ENCODE measurements at places on chromosomes 3 and 15. TPM values are rescaled to one million over a fixed set of nuclear protein-coding genes. Genes with fewer than 3 reads are reported as not detected.

Gene RYK
- total RNA-seq, result 47.3 TPM

DNA sequence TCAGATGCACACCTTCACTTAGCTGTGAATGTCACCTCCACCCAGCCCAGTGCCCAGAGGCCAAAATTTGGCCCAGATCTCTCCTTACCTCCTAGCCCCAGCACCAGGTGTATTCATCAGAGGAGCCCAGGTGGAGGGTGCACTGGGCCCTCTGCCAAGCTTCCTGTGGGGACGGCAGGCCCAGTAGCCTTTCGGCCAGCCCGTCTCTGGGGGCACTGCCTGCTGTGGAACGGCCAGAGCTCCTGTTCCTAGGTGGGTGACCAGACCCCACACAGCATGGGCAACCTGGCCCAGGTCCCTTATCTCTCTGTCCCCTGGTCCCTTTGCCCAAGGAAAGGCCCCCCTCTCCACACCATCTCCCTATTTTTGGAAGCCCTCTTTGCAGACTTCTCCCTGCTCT is 67.8 kb downstream of the AAGAB start:
- DNase-seq, result no peak

Gene STARD9
- 5.4 TPM for total RNA-seq

- no peak for DNase-seq
These were observed 162.7 kb downstream of the KLHL25 start for GRCh38 chr15:85632014-85632413.

- DNase-seq, result no peak
These were observed 57.7 kb downstream of the CNTN4 start for GRCh38 chr3:2156244-2156847.

Gene ZIC4
- total RNA-seq, result 1.0 TPM

Gene APBA2
- total RNA-seq, result not detected

GRCh38 chr3:57105585-57105984 is 45.1 kb downstream of the SPATA12 start:
- DNase-seq, result no peak

Gene SACM1L
- total RNA-seq, result 30.3 TPM

- DNase-seq, result peak; percentile 26
These were observed 27.9 kb downstream of the GTPBP8 start for GRCh38 chr3:113018536-113019181.

Gene ZNF660
- total RNA-seq, result 1.8 TPM

Gene MRPL46
- total RNA-seq, result 25.7 TPM

DNA sequence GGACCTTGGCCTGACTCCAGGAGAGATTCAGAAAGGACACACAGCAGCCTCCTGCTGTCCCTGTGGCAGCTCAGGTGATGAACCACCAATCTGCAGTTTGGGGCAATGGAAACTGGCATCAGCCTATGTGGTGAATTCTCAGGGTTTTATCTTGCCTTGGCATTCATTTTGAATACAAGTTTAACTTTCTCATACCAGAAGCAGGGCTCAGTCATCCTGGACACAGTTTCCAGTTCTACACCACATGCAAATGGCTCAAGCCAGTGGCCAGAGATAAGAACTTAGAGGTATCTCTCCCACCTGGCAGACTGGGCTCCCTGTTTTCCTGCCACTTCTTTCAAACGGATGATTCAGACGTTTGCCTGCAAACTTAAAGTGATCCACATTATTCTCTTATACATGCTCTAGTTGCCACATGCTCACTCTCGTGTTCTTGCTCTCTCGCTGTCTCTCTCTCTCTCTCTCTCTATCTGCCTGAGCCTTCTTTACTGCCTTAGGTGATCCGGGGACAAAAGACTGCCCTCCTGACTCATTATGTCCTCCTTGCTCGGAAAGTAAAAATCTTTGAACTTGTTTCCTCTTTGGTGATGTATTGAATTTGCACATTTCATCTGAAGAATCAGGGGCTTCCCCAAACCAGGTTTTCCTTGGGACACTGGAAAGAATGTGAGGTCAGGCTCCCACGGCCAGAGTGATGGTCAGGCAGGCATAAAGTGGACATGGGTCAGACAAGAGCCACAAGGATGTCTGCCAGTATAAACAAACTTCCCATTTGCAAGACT is 99.6 kb upstream of the STT3B start:
- peak; percentile 81 for DNase-seq

Gene HTR3E
- 7.1 TPM for total RNA-seq

DNA sequence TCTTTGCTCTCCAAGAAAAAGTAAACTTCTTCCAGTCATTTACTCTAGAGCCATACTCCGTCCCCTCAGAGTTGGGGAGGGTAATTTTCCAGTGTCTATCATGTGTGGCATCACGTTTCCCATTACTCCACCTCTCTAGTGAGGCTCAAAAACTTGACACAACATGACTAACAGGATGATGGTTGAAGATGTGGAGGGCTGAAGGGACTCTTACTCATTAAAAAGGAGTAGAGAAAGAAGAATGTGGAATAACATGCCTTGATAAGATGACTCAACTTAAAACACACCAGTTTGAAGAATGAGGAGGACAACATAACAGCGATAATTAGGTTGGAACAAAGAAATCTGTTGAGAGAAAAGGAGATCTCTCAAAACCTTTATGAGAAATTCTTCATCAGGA is 894.3 kb downstream of the OTOL1 start:
- DNase-seq, result peak; percentile 41

- DNase-seq, result no peak
These were observed 8.5 kb downstream of the TMEM212 start for GRCh38 chr3:171851660-171852058.

Gene CAMK2N2
- not detected for total RNA-seq

DNA sequence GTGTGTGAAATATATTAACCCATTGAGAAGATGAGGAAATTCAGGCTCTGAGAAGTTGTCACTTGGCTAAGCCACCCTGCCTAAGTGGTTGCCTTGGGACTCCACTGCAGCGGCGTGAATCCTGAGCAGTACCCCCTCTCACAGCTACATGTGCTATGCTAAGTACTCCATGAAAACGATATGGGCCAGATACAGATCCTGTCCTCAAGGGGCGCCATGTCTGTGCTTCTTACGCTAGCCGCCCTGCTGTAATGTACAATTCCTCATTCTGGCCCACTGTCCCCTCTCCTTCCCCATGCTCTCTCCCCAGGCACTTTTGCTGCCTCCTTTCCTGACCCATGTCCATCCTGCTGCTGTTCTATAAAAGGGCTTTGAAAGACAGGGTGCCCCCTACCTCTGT is 140.3 kb downstream of the FEZF2 start:
- no peak for DNase-seq

DNA sequence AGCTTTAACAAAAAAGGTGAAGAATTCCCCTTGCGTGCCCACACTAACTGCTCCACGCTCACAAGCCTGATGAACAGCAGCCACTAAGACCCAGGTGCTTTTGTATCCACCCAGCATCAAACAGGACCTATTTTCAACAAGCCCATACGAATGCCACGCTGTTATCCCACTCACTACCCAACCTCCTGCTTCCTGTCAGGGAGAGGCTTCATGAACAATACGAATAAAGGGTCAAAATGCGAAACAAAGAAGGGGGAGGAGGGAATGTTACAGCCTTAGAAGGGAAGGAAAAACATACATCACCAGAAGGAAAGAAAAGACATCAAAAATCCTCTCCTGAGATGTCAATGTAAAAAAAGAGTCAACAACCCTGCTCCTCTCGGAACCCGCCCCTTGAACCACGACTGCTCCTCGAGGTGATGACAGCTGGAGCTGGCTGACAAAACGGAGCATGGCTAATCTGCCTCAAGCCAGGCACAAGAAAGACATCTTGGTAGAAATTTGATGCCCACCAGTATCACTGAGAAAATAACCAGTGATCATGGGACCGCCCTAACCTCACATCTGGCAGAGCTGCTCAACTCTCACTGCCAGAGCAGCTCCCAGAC is 9.7 kb downstream of the ERC2 start:
- DNase-seq, result no peak

Gene AADAC
- total RNA-seq, result not detected

DNA sequence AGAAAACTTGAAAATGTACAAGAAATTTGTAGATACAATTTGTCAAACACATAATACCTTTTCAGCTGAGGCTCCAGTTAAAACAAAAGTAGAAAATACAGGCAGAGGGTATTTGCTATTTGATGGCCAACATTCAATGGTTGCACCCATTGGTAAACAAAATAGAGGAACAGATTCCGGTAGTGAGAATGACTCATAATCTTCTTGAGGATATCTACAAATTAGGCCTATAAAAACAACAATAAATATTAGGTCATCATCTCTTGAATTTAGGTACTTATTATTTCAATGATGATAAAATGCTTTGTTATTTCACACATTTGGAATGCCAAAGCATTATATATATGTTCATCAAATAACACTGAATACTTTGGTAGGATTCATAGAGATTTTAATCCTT is 53.4 kb downstream of the DENND4A start:
- DNase-seq, result no peak

DNA sequence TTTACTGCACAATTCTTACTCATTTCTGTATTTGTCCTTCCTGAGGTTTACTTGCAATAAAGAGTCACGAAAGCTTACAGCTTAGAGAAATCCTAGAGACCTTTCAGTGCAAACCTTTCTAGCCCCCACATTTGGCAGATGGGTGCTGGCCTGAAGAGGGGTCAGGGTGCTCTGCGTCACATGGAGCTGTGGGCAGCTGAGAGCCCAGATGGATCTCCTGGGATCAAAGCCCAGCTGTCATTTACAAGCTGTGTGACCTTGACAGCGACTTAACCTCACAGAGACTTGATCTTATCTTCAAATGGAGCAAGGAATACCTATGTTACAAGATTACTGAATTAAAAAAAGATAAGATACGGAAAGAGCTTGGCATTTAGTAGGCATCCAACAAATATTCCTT is 24.0 kb upstream of the RAF1 start:
- DNase-seq, result no peak

DNA sequence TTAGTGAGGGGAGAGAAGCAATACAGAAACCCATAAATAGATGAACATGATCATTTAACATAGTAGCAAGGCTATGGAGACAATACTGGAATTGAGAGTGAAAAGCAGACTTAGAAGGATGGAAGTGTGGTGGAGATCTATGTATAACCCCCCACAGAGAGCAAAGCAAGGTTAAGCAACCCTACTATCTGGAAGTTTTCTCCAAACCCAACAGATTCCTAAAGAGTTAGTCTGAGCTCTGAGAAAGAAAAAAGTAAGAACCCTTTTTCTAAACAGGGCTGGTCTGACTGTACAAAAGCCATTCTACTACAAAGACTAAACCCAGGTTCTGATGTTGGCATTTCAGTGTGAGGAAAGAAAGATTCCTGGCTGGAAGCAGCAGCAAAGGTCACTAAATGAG is 153.2 kb downstream of the WNT5A start:
- no peak for DNase-seq

- no peak for DNase-seq
These were observed 121.0 kb downstream of the PDZRN3 start for GRCh38 chr3:73503781-73504180.

GRCh38 chr15:68485721-68486360 is 53.9 kb upstream of the ITGA11 start:
- no peak for DNase-seq

Gene LRRC15
- not detected for total RNA-seq

GRCh38 chr15:48624700-48625099 is 20.8 kb downstream of the FBN1 start:
- no peak for DNase-seq

Gene TTBK2
- 14.6 TPM for total RNA-seq

- no peak for DNase-seq
These were observed 93.6 kb downstream of the GMNC start for GRCh38 chr3:190768891-190769290.

DNA sequence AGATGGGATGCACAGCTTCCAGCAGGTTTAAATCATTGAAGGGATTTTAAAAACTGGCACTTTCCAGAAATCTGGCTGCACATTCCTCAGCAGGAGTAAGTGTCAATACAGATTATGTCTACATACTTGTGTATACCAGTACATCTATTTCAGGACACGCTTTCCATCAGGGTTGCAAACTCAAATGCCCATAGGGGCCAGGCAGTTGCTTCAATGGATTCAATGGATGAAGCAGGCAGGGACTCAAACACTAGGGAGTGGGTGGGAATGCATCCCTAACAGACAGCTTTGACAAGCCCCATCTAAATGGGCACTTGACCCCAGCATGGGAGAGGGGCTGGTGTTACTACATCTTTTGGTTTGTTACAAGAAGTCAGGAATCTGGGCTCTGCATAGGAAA is 136.8 kb downstream of the FOXP1 start:
- DNase-seq, result no peak

DNA sequence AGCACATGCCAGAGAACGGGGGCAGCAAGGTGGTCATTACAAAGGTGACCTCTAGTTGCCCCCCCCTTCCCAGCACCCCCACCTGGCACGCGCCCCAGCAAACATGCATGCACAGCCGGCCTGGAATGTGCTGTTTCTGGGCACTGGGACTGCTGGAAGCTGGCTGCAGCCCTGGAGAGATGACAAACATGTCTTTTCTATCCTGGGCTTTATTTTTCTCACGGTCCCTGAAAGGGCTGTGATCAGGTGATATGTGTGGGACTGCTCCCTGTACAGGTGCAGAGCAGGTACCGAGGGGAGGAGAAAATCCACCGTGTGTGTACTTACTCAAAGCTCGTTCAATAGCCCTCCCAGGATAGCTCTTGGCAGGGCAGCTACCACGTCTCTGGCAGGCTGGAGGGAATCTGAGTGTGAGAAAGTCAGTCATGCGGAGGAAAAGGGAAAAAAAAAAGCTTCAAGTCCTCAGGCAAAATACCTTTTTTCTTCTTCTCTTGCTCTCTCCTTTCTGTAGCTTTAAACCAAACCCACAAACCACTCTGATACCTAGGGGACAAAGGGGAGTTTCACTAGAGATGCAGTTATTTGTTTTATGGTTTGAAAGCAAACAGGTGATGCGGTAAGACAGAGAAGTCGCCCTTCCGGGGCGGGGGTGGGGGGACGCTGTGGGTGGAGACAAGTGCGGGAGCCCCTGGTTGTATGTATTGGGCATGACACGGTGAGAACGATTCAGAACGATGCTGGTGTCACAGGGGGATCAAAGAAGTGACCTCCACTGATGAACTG is 5.0 kb upstream of the HES1 start:
- DNase-seq, result no peak

DNA sequence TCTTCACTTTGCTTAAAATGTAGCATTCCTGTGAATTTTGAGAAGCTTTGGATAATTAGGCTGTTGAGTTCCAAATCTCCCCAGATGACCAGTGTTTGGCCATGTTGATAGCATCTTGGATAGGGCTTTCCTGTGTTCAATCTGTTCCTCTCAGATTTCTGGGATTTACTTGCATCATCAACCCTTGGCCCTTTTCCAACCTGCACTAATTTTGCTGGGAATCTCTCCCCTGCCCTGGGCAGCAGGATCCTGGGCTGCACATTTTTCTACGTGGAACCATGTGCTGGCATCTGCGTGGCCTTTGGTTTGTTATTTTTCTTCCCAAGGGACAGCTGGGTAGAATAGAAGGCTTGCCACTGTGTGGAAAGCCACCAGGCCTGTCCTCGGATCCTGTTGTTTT is 75.4 kb upstream of the PLXNA1 start:
- no peak for DNase-seq

DNA sequence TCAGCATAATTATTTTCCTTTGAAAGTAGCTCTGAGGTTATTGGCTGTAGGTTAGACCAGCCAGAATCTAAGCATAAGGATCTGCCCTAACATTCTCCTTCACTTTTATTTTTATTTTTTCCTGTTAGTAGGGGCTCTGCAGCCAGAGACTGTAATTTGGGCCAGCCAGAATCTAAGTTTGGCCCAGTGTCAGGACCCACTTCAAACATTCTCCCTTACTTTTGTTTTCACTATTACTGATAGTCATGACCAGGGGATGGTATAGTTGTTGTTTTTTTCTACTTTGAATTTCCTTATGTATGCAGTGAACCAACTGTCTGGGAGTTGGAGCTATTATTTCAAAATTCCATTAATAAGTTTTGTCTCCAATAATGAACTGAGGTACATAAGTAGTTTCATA is 121.0 kb upstream of the MBNL1 start:
- no peak for DNase-seq
